Occipital lobe (tissue), 3 donors: ENCODE measurements at places on chromosomes 2 and 18. TPM values are rescaled to one million over a fixed set of nuclear protein-coding genes. Genes with fewer than 3 reads are reported as not detected.

- no peak for DNase-seq
These were observed 72.0 kb downstream of the GALNT1 start for GRCh38 chr18:35653392-35654135.

The AGXT gene
- not detected for total RNA-seq

DNA sequence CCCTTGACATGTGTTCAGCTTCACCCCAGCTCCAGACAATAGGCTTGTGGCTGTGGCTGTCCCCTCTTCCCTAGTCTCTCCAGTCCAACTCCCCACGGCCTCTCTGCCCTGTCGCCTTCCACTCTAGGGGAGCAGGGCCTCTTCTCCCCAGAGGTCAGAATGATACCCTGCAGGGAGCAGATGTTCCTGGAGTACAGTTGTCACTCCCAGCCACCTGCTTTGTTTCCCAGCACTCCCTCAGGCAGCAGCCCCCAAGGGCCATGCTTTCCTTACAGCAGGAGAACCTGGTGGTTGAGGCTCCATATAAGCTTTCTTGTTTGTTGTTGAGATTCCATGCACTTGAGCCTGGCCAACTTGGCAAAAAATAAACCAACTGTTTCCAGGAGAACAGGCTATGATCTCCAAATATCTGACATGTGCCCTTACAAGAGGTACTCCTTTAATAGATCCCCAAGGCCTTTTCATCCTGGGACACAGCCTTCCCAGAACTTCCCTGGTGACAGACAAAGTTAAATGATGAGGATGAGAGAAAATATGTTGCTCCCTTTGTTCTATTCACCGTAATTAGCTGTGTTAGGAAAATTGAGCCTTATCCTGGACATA is 45.1 kb downstream of the DPYSL5 start:
- DNase-seq: no peak

The TEKT4 gene
- 0.31 TPM for total RNA-seq

DNA sequence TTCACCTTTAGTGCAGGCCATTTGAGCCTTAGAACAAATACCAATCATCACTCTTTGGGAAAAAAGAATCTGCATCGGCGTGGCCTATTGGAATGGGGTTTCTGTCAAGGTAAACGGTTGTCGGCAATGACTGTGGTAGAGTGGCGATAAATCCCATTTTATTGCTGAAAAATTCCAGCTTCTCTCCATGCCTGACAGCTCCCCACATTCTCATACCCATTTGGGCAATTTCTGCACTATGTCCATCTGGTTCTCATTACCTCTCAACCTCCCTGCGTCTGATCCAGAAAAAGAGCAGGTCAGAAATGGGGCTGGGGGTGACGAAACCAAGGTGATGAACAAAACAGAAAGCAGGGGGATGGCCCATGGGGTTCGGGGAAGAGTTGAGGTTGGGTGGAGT is 254.0 kb downstream of the MEIS1 start:
- no peak for DNase-seq
